ENCODE measurements at places on chromosomes 7 and 10.
A peak's percentile ranks its signal among the peaks of the same experiment; 100 is the strongest.

- no peak for DNase-seq
Observed at GRCh38 chr10:46306516-46307184, 19.9 kb downstream of the ANTXRL start.

DNA sequence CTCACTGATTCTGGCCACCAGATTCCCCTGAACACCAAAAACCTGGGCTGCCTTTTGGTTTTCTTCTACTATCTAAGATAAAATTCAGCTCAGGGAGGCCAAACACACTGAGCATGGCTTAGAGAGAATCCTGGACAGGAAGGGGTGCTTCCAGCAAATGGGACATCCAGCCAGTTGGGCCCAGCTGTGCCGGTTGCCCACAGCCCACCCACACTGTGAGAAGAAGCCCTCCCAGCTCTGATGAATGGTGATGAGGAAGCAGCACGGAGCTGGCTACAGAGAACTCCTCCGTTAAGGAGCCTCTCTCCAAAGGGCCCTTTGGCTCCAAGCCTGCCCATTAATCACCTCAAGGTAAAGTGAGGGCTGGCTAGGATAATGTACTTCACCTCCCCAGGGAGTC is 15.9 kb downstream of the LRRC18 start:
- DNase-seq, result no peak

GRCh38 chr10:102400076-102400475 is 4.6 kb downstream of the NFKB2 start:
- DNase-seq, result no peak

DNA sequence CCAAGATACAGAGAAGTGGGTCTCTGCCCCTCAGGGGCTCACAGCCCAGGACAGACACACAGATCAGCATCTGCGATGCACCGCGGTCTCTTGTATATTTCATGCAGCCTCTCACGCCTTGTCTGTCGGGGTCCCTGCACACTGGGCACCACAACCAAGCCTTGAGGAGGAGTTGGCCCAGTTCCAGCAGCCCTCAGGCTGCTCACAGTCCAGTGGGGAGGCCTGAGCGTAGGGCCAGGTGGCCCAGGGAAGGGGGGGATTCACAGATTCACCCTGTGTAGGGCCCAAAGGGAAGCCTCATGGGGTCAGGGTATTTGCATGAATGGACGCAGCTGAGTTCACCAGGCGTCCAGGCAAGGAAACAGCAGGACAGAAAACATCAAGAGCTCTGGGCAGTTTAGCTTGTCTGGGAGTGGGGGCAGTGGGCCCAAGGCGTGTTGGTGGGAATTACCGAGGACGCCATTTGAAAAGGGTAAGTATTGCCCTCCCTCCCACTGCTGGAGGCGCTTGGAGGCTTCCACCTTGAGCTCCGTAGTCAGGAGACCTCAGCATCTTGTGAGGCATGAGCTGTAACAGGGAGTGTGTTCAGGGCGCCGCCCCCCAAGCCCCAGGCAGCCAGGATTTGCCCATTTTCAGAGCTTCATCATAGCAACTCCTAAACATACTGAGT is 129.1 kb upstream of the CHST15 start:
- DNase-seq, result no peak

GRCh38 chr7:142327628-142328405 is 70.0 kb upstream of the PRSS58 start:
- DNase-seq, result no peak

DNA sequence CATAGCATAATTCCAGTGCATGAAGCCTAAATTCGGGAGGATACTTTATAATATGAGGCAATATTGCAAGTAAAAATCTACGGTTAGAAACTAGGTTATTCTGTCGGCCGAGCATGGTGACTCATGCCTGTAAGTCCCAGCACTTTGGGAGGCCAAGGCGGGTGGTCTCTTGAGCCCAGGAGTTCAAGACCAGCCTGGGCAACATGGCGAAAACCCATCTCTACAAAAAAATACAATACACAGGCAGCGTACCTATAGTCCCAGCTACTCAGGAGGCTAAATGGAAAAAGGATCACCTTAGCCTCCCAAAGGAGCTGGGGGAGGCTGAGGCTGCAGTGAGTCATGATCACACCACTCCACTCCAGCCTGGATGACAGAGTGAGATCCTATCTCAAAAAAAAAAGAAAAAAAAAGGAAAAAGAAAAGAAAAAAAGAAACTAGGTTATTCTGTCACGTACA is 14.2 kb downstream of the SKAP2 start:
- peak; percentile 54 for DNase-seq

GRCh38 chr7:91690541-91691070 is 189.9 kb downstream of the MTERF1 start:
- DNase-seq, result no peak

GRCh38 chr7:133625046-133625445 is 372.2 kb downstream of the EXOC4 start:
- no peak for DNase-seq
